ENCODE measurements at places on chromosomes 7 and 10.

DNA sequence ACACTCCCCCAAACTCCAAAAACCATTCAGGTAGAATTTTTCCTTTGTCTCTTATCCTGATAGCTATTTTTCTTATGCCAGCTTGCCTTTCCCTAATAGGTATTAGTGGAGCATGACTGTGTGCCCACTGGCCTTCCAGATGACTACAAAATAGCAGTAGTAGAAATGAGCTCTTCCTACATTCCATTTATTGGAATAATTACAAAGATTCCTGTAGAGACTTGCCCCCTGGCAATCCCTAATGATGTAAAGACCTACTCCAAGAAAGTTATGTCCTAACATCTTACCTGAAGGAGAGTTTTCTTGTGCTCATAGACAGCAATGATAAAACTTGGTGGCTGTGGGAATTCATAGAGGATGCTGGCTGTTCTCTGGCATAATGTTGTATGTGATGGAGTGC, 501.8 kb downstream of the GATA3 start:
- DNase-seq = no peak

GRCh38 chr7:94874036-94874785, 33.2 kb upstream of the PPP1R9A start:
- no peak for DNase-seq

- peak; percentile 43 for DNase-seq
These were observed 50.2 kb downstream of the COL17A1 start for GRCh38 chr10:104035194-104036068.

DNA sequence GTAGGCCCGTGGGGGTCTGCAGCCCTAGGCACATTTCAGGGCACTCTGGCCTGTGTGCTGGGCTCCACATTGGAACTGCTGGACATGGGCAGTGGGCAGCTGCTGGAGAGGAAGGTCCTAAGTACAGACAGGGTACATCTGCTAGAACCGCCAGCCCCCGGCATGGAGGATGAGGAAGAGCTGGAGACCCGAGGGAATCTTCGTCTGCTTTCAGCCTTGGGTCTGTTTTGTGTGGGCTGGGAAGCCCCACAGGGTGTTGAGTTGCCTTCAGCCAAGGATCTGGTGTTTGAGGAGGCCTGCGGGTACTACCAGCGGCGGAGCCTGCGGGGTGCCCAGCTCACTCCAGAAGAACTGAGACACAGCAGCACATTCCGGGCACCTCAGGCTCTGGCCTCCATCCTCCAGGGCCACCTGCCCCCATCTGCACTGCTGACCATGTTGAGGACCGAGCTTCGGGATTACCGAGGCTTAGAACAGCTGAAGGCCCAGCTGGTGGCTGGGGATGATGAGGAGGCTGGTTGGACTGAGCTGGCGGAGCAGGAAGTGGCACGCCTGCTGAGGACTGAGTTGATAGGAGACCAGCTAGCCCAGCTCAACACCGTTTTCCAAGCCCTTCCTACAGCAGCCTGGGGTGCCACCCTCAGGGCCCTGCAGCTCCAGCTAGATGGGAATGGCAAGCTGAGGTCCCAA, 1.4 kb downstream of the HPS6 start:
- DNase-seq = no peak

GRCh38 chr7:84218681-84219080, 24.1 kb upstream of the SEMA3A start:
- no peak for DNase-seq

GRCh38 chr10:17023386-17024298, 106.0 kb downstream of the CUBN start:
- DNase-seq = no peak

- DNase-seq = peak; percentile 73
These were observed 730 bp downstream of the LARP4B start for GRCh38 chr10:930625-931325.

DNA sequence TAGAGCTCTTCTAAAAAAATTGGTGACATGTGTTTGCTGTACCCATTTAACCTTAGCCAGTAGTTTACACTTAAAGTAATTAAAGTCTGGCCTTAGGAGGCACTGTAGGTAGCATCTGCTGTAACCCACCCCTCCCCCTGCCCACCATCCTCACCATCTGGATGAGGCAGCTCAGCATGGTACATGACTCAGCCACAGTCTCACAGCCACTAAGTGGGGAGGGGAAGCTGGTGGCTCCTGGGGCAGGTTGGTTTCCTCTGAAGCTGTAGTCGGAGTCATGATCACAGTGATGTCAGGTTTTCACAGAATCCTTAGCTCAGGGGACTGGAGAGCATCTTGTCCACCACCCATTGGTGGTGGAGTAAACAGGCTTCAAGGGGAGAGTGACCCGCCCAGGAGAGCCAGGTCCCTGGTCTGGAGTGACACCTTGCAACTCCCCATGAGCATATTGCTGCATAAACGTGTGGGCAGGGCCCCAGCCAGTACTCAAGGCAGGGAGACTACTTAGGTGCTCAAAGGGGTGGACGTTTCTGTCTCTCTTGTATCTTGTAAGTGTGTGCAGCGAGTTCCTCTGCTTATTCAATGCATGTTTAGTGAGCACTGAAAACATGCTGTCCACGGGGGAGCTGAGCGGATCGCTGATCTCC, 125.9 kb downstream of the GRK5 start:
- no peak for DNase-seq
